AG10803 (cell line): ENCODE measurements at places on chromosomes 6 and 20.

- no peak for DNase-seq
These were observed 9.5 kb downstream of the NUS1 start for GRCh38 chr6:117684749-117685148.

- peak; percentile 86 for DNase-seq
These were observed 343.5 kb downstream of the RFPL4B start for GRCh38 chr6:112690497-112691202.

DNA sequence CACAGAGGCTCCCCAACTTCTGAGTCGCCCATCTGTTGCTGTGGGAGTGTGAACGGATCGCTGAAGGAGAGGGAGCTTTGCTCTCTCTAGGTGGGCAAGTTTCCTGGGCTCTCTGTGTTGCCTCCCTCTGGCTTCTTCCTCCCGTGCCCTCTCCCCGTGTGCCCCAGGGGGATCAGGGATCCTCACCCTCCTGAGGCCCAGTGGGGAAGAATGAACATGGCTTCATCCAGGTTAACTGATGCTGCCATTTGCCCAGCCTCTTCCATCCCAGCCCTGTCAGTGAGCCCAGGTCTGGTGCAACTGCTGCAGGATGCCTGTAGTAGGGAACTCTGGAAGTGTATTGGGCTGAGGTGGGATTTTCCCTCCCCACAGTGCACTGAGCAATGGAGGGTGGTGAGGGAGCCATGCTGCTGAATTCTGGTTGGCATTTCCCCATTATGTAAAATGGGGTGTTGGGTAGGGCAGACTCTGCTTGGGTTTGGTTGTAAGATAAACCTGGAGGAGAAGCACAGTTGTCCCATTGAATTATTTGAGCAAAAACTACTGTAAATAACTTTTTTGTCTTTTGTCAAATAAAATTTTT lies 12.1 kb upstream of the RAB5IF start:
- no peak for DNase-seq

- no peak for DNase-seq
These were observed 53.4 kb downstream of the HDGFL1 start for GRCh38 chr6:22622813-22623212.

DNA sequence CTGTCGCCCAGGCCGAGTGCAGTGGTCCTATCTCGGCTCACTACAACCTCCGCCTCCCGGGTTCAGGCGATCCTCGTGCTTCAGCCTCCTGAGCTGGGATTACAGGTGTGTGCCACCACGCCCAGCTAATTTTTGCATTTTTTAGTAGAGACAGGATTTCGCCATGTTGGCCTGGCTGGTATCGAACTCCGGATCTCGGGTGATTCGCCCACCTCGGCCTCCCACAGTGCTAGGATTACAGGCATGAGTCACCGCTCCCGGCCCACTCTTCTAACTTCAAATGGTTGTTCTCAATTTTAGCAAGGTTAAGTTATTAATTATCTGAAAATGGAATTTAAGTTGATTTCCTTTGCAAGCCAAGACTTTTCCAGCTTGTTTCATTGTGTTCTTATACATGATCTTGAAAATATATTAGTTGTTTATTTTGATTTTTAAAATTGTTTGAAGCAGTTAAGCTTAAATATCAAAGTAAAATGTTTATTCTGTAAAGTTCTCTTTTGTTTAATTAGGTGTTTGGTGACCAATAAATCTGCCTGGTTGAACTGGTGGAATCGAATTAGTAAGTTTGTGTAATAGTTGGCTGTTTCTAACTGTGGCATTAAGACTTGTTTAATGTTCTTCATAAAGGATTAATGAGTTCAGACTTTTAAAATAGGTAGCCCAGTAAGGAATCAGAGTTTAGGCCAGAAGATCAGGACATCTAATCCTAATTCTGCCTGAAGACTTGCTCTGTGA lies 2.3 kb downstream of the PM20D2 start:
- DNase-seq = no peak

GRCh38 chr6:7268362-7268761 lies 44.6 kb downstream of the SSR1 start:
- no peak for DNase-seq

DNA sequence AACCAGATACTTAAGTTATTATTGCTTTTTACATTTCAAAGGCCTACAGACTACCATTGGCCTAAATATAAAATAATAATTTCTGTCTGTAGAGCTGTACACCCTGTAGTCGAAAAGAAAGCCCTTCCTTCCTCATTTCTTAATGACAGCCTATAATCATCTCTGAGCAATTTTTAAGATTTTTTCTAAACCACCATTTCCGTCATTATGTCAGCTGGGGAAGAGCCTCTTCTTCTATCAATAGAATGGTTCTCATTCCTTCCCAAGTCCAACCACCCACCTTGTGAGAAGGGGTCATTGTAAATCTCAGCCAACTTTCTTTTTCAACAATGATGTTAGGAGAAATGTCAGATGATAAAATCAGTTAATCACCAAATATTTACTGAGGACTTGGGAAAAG lies 91.8 kb downstream of the PLEKHG1 start:
- DNase-seq = no peak

DNA sequence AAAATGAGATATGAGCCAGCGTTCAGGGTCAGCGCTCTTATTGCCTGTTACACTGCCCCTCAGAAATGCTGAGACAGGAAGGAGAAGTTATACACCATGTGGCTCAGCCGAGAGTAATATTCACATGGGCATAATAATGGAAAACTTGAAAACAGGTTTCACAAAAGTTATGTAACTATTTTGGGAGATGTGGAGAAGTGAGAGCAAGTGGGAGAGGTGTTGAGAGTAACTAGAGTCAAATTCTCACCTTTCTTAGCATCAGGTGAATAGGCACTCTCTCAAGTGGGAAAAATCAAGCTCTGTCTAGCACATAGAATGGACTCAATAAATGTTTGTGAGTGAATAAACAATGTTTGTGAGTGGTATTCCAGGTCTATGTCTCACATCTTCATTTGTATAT lies 94.5 kb downstream of the TBX18 start:
- DNase-seq = no peak

DNA sequence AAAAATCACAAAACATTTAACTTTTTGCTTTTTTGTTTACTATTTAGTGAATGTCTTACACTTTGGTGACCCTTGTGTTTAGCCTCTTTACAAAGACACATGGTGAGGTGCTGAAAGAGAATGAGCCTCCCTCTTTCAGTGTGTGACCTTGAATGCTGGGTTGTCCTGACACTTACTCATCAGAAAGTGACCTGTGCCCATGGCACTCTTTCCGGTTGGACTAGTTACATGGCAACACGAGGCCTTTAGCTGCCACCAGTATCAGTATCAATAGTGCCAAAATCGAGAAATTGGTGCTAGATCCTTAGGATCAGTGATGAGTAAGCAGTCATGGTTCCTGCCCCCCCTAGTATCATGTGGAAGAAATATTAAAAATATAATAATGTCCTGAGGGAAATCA lies 1.7 kb upstream of the RPL7L1 start:
- DNase-seq = no peak

DNA sequence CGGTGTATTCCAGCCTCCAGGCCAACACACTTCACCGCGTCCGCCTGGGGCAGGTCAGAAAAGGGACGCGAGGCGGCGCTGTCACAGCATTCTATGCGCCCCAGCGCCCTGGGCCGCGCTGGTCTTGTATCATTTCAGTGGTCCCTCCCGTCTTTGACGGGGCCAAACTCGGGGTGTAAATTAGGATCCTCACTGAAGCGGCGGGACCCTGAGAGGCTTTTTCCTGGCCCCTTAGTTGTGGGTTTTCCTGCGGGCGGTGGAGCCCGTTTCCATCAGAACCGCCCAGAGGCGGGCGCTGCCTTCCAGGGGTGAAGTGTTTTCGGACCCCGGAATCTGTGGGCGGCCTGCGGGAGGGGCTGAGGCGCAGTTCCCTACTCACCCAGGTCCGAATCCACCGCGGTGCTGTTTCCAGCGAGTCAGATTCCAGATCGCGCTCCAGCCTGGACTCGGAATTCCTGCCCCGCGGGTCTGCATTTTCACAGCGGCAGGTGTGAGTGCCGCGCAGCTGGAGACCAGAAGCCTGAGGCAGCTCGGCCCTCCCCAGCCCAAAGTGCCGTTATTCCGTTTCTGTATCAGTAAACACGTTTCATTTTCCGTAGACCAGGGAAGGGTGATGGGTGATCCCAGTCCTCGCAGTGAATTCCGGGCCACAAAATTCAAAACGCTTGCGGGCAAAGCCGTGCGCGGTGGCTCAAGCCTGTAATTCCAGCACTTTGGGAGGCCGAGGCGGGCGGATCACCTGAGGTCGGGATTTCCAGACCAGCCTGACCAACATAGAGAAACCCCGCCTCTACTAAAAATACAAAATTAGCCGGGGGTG lies 3.9 kb upstream of the MICB start:
- peak; percentile 67 for DNase-seq

GRCh38 chr6:159233365-159234101 lies 64.3 kb downstream of the FNDC1 start:
- no peak for DNase-seq

DNA sequence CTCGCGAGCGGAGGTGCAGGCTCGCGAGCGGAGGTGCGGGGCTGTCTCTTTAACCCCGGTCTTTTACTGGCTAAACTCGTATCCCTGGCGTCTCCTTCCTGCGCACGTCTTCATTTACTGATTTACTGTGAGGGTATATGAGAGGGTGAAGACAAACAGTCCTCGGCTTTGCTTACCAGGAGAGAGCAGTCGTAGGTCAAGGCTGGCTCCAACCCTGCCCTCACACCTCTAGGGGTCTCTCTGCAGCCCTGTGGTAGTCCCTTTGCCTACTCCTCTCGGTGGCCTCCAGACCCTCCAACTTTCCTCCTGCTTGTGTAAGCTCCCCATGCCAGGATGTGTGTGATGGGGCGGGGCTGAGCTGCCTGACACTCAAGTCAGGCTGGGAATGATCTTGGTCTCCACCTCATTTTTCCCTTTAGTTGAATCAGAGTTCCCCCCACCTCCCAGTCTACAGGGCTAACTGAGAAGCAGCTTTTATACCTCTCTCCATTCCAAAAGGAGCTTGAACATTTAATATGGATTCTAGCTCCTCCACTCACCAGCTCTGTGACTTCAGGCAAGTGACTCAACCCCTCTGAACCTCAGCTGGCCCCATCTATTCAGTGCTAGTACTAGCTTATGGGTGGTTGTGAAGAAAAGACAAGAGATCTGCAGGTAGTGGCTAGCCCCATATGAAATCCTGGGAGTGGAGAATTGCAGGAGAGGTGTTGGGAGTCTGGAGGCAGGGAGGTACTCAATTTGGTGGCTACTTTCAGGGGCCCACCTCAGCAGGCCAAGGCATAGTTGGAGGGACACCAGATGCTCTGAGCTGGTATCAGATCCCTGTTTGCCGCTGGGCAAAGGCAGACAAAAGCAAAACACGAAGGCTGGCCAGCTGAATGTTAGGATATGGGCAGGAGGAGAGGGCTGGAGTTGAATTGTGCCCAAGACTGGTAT lies 902 bp downstream of the SLC29A1 start:
- no peak for DNase-seq

DNA sequence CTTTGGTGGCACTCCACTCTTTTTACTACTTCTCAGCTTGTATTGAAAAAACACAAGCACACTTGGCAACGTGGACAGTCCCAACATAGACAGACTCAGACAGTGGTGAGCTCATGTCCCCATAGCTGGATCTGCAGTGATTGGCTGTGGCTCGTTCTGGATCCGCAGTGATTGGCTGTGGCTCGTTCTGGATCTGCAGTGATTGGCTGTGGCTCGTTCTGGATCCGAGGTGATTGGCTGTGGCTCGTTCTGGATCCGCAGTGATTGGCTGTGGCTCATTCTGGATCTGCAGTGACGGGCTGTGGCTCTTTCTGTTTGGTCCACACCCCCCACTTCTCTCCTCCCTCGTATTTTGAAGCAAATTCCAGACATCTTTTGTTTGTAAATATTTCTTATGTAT lies 28.0 kb downstream of the OSBPL2 start:
- no peak for DNase-seq

DNA sequence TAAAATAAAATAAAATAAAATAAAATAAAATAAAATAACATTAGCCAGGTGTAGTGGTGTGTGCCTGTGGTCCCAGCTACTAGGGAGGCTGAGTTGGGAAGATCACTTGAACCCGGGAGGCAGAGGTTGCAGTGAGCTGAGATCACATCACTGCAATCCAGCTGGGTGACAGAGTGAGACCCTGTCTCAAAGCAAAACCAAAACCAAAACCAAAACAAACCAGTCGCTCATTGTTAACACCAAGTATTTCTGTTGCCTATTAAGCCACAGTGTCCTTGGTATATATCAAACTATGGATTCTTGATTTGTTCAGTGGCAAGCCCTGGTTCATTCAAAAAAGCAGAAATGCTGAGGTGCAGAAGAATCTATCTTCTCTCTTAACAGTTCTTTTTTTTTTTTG lies 65.7 kb downstream of the PYGB start:
- no peak for DNase-seq

DNA sequence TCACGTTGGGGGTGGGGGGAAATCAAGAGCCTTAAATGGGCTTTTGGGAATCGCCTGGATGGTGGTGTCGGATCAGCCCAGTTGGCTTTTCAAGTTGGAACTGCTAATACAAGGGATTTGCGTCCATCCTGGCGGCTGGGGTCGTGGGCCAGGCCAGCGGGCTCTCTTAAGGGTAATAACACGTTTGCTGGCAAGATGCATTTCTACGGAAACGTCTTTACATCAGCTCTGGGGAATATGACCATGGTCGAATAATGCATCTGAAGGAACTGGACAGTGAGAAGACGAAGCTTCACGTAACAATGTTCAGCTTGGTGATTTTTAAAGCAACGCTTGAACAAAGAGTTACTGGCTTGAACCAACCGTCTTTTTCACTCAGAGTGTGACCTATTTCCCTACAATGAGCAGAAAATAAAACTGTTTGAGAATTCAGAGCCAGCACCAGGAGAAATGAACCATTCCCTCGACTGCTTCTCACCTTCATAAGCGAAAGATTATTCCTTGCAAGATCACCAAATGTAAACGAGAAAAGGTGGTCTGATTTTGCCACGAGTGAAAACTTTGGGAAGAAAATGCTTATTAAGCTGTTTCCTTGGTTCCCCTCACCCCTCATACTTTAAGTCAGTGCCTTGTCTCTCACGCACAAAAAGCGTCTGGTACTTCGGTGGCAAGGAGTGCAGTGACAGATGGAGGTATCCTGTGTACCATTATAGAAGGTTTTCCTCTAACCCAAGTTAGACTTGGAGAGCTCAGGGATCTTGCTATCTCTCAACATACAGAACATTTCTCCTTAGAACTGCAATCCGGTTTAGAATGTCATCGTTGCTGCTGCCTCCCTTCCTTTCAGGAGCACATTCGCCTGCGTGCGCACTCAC lies 1.4 kb upstream of the MARCKS start:
- DNase-seq = peak; percentile 59

DNA sequence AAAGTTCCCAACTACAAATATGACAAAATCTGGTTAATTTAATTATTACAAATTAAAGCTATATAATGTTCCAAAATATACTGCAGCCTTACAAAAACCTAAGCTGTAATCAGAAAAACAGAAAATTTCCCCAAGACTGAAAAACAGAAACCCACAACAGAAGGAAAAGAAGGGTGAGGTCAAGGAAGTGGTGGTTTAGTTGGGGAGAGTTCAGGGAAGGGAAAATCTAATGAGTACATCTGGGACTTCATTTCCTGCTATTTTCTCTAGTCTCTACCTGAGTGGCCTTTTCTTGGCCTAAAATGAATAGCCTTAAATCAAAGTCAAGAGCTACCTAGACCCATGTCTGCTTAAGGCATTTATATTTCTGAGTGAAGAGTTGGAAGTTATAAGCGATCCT lies 66.2 kb upstream of the BEND6 start:
- DNase-seq = no peak
